Activated CD8-positive, alpha-beta memory T cell treated with anti-CD3 and anti-CD28 coated beads, Interleukin-2, amount 10 ng/mL, durations not matched to agents 7 days and 5 days (primary cell): ENCODE measurements at places on chromosomes 7 and 10.

- no peak overlapping the region for H3K4me3 ChIP-seq
- no peaks in the 10 kb centered on the region for H3K27me3 ChIP-seq
- no peaks in the 10 kb centered on the region for H3K36me3 ChIP-seq
- peaks cover 8% of the 10 kb centered on the region for H3K4me1 ChIP-seq
Measured at GRCh38 chr10:124515244-124515970, 53.8 kb downstream of the LHPP start.

GRCh38 chr10:127552446-127552845 is 3.3 kb downstream of the NPS start:
- no peaks in the 10 kb centered on the region for H3K4me1 ChIP-seq
- no peaks in the 10 kb centered on the region for H3K27me3 ChIP-seq
- H3K27ac ChIP-seq = no peak overlapping the region
- no peaks in the 10 kb centered on the region for H3K36me3 ChIP-seq
- no peak for DNase-seq

DNA sequence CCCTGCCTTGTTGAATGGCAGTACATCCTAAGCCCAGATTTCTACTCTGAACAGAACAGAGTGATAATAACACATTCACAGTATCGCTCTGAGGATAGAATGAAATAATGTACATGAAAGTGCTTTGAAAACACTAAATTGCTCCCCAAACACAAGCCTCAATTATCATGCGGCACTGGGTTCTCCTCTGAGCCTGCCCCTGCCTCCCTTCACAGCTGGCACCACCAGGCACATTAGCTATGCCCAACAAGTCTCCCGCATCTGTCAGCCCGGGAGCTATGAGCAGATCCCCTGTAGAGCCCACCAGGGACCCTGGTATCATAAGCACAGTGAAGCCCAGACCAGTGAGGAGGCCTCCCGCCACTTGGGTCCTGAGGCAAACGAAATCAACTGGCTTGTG is 405.5 kb downstream of the GRID1 start:
- no peak overlapping the region for H3K27ac ChIP-seq
- no peaks in the 10 kb centered on the region for H3K36me3 ChIP-seq
- no peak for DNase-seq

GRCh38 chr7:123410273-123410904 is 124.0 kb downstream of the IQUB start:
- no peak overlapping the region for H3K27ac ChIP-seq
- no peak for DNase-seq
- no peaks in the 10 kb centered on the region for H3K36me3 ChIP-seq
- H3K4me1 ChIP-seq = no peaks in the 10 kb centered on the region

- H3K4me1 ChIP-seq = peaks cover 6% of the 10 kb centered on the region
- no peak overlapping the region for H3K4me3 ChIP-seq
- DNase-seq = no peak
- H3K36me3 ChIP-seq = no peaks in the 10 kb centered on the region
Measured at GRCh38 chr10:49050366-49050765, 65.0 kb downstream of the VSTM4 start.

DNA sequence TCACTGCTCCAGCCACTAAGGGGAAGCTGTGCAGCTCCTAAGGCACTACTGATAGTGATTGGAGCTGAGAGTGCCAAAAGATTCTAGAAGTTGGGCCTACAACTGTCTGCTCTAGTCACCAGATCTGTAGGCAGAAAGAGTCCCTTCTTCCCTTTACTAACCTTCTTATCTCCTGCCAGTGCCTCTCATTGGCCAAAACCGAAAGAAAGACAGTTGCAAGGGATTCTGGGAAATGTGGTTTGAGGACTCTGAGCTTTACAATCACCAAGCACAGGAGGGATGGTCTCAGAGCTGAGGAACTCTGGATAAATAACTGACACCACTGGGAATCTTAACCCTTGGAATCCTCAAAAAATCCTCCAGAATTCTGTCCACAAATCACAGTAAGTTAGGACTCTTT is 615.8 kb downstream of the CCSER2 start:
- no peaks in the 10 kb centered on the region for H3K4me1 ChIP-seq
- no peak overlapping the region for H3K4me3 ChIP-seq
- no peak overlapping the region for H3K27ac ChIP-seq
- no peaks in the 10 kb centered on the region for H3K36me3 ChIP-seq
- no peaks in the 10 kb centered on the region for H3K27me3 ChIP-seq

DNA sequence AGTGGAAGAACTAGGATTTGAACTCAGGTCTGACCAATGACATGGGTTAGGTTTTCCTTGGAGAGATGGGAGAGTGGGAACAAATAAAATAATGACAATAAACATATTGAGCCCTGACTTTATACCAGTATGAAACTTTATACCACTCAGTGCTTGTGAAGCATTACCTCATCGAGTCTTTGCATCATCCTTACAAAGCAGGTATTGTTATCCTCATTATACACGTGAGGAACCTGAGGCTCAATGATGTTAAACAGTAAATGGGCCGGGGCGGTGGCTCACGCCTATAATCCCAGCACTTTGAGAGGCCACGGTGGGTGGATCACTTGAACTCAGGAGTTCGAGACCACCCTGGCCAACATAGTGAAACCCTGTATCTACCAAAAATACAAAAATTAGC is 47.7 kb downstream of the HHEX start:
- H3K27me3 ChIP-seq = peaks cover 38% of the 10 kb centered on the region
- DNase-seq = no peak
- no peaks in the 10 kb centered on the region for H3K36me3 ChIP-seq
- no peak overlapping the region for H3K27ac ChIP-seq
- H3K4me1 ChIP-seq = peaks cover 3% of the 10 kb centered on the region

DNA sequence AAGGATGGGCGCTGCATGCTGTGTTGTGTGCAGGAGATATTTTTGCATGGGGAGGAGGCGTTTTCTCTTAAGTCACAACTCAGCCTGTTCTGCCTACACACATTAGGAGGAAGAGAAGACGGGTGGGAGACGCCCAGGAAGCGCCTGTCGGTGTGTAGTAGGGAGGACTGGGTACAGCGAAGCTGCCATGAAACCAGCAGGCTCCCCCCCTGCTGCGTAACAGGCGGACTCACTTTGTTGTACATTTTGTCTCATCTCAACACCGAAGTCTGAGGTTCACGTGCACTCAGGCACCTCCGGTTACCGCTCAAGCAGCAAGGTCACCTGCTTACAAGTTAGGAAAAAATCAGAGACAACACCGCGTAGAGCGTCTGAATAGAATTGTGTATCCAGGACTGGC is 56.3 kb downstream of the CRTAC1 start:
- H3K27ac ChIP-seq = no peak overlapping the region
- DNase-seq = no peak
- no peaks in the 10 kb centered on the region for H3K36me3 ChIP-seq
- H3K4me1 ChIP-seq = no peaks in the 10 kb centered on the region

- no peak for DNase-seq
- peaks cover 66% of the 10 kb centered on the region for H3K4me1 ChIP-seq
- H3K27ac ChIP-seq = no peak overlapping the region
- peaks cover 55% of the 10 kb centered on the region for H3K36me3 ChIP-seq
- H3K4me3 ChIP-seq = no peak overlapping the region
Measured at GRCh38 chr10:69097729-69098128, 9.8 kb downstream of the SRGN start.

DNA sequence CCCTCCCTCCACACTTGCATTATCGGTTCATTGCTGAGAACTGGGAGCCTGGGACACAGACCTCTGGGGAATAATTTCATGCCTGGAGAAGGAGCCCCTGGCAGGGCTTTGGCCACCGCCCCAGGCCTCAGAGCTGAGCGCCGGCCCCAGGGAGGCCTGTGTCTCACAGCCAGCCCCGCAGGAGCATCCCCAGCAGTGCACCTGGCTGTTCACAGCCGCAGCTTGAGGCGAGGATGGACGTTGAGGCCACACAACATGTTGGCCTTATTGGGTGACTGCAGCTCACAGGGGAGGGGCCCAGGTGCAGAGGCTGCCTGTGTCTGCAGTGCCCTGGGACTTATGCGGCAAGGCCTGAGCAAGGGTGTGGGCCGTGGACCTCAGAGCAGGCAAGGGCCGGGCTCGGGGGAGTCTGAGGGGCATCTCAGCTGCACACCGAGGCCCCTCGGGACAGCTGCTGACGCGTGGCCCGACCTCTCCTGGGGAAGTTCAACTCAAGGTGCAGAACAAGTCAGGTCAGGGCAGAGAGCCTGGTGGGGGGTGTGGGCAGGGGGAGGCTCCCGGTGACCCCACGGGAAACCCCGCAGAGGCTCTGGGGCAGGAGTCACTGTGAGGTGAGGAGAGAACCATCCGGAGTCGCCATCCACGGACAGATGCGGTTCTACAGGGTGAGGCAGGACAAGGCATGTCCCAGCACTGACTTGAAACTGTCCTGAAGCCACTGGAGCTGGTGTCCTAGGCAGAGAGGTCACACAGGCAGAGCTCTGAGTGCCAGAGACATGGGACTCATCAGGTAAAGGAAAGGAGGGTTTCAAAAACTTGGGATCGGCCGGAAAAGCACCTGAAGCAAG is 13.1 kb upstream of the UBE3C start:
- no peaks in the 10 kb centered on the region for H3K36me3 ChIP-seq
- no peaks in the 10 kb centered on the region for H3K4me1 ChIP-seq
- no peak overlapping the region for H3K4me3 ChIP-seq
- DNase-seq = peak; percentile 37
- H3K27me3 ChIP-seq = peaks cover 8% of the 10 kb centered on the region

GRCh38 chr10:97329766-97330165 is 4.8 kb downstream of the FRAT2 start:
- no peak overlapping the region for H3K27ac ChIP-seq
- peaks cover 60% of the 10 kb centered on the region for H3K4me1 ChIP-seq
- no peak overlapping the region for H3K4me3 ChIP-seq
- peaks cover 18% of the 10 kb centered on the region for H3K36me3 ChIP-seq
- no peaks in the 10 kb centered on the region for H3K27me3 ChIP-seq

GRCh38 chr7:155280446-155281397 is 17.0 kb upstream of the INSIG1 start:
- peaks cover 2% of the 10 kb centered on the region for H3K36me3 ChIP-seq
- H3K27me3 ChIP-seq = peaks cover 31% of the 10 kb centered on the region
- DNase-seq = no peak
- H3K4me3 ChIP-seq = no peak overlapping the region

DNA sequence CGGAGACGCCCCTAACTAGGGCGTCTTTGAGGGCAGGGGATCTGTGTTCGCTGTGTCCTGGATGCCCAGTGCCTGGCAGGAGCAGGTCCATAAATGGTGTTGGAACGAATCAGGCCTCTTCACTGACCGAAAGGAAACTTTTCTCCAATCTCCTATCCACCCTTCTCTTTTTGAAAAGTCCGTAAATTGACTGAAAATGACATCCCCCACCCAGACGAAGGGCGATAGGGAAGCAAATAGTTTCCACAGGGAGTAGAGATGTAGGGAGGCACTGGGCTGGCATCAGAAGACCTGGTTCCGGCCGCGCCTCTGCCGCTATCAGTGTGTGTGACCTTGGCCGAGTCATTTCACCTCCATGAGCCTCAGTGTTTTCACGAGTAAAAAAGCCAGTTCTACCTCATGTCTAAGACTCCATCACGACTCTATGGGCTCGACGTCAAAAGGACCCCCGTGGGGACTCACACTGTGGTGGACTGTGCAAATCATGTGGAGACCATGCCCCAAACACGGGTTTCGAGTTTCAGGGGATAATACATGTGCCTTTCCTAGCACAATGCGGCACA is 497 bp upstream of the RAB11FIP2 start:
- H3K36me3 ChIP-seq = no peaks in the 10 kb centered on the region
- peak overlapping the region; percentile 75 for H3K27ac ChIP-seq
- peak overlapping the region; percentile 83 for H3K4me3 ChIP-seq
- H3K27me3 ChIP-seq = peaks cover 2% of the 10 kb centered on the region
- no peak for DNase-seq
- peaks cover 27% of the 10 kb centered on the region for H3K4me1 ChIP-seq

- no peak overlapping the region for H3K4me3 ChIP-seq
- no peak overlapping the region for H3K27ac ChIP-seq
- peaks cover 2% of the 10 kb centered on the region for H3K36me3 ChIP-seq
- H3K27me3 ChIP-seq = no peaks in the 10 kb centered on the region
- no peaks in the 10 kb centered on the region for H3K4me1 ChIP-seq
- no peak for DNase-seq
Measured at GRCh38 chr7:151666886-151667285, 147.2 kb upstream of the RHEB start.

DNA sequence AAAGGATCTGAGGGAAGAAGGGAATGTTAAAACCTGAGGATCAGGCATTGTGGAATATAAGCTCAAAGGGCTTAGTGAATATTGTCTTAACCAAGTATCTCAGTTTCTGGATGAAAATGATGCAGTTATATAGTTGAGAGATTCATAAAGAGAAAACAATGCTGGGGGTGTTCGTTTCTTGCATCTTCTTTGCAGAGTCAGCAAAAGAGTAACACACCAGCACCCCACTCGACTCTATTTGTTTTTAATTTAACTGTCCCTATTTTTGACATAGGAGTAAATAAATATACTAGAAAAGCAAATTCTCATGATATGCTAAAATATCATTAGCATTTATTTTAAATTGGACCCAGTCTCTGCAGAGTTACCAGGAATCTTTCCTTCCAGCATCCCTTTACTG is 7.6 kb upstream of the OIT3 start:
- peaks cover 8% of the 10 kb centered on the region for H3K4me1 ChIP-seq
- H3K27me3 ChIP-seq = no peaks in the 10 kb centered on the region
- no peak overlapping the region for H3K4me3 ChIP-seq
- H3K36me3 ChIP-seq = peaks cover 30% of the 10 kb centered on the region
- no peak for DNase-seq

- no peaks in the 10 kb centered on the region for H3K27me3 ChIP-seq
- peaks cover 20% of the 10 kb centered on the region for H3K4me1 ChIP-seq
- no peak overlapping the region for H3K4me3 ChIP-seq
- H3K36me3 ChIP-seq = peaks cover 14% of the 10 kb centered on the region
- DNase-seq = no peak
- no peak overlapping the region for H3K27ac ChIP-seq
Measured at GRCh38 chr7:117132321-117133120, 179.2 kb downstream of the ST7 start.

- H3K27ac ChIP-seq = no peak overlapping the region
- no peaks in the 10 kb centered on the region for H3K4me1 ChIP-seq
- peaks cover 20% of the 10 kb centered on the region for H3K27me3 ChIP-seq
- no peak overlapping the region for H3K4me3 ChIP-seq
- no peak for DNase-seq
- H3K36me3 ChIP-seq = no peaks in the 10 kb centered on the region
Measured at GRCh38 chr10:89814278-89814677, 112.9 kb downstream of the KIF20B start.

GRCh38 chr10:26994743-26995142 is 105.6 kb downstream of the ANKRD26 start:
- no peak for DNase-seq
- H3K4me1 ChIP-seq = peaks cover 22% of the 10 kb centered on the region
- H3K27ac ChIP-seq = no peak overlapping the region
- no peaks in the 10 kb centered on the region for H3K27me3 ChIP-seq
- H3K36me3 ChIP-seq = peaks cover 28% of the 10 kb centered on the region

GRCh38 chr7:128941946-128942526 is 4.3 kb downstream of the IRF5 start:
- H3K36me3 ChIP-seq = no peaks in the 10 kb centered on the region
- no peak for DNase-seq
- no peak overlapping the region for H3K27ac ChIP-seq
- peaks cover 31% of the 10 kb centered on the region for H3K4me1 ChIP-seq

DNA sequence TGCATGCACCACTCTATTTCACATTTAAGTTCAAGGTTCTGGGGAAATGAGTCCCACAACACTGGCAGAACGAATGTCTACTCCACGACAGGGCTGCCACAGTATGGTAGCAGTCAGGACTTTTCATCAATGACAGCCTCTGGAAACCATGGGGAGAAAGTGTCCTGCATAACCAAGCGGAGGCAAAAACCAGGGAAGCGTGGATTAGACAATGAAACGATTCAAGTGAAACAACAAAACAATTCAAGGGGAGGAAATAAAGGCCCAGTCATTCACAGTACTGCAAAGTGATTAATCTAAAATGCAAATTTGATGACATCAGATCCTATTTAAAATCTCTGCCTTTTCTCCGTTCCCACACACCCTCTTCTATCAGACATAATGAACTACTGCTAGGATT is 168.2 kb downstream of the DPY19L1 start:
- no peaks in the 10 kb centered on the region for H3K4me1 ChIP-seq
- H3K4me3 ChIP-seq = no peak overlapping the region
- no peak overlapping the region for H3K27ac ChIP-seq
- no peak for DNase-seq
- H3K36me3 ChIP-seq = no peaks in the 10 kb centered on the region
